ENCODE measurements at places on chromosomes 4 and X.
A peak's percentile ranks its signal among the peaks of the same experiment; 100 is the strongest.

DNA sequence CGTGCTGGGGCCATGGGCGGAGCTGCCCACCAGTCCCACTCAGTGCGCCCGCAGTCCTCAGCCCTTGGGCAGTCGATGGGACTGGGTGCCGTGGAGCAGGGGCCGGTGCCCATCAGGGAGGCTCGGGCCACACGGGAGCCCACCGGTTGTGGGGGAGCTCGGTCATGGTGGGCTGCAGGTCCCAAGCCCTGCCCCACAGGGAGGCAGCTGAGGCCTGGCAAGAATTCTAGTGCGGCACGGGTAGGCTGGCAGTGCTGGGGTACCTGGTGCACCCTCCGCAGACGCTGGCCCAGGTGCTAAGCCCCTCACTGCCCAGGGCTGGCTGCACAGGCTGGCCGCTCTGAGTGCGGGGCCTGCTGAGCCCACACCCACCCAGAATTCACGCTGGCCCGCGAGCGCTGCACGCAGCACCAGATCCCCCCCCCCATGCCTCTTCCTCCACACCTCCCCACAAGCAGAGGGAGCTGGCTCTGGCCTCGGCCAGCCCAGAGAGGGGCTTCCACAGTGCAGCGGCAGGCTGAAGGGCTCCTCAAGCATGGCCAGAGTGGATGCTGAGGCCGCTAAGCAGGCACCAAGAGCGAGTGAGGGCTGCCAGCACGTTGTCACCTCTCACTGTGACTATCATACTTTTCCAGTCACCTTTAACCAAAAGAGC, 564.4 kb downstream of the GALNTL6 start:
- no peak for DNase-seq

- DNase-seq, result no peak
These were observed 38.1 kb upstream of the CXorf38 start for GRCh38 chrX:40685362-40685918.

- DNase-seq, result no peak
These were observed 704 bp downstream of the FAM114A1 start for GRCh38 chr4:38868059-38868960.

DNA sequence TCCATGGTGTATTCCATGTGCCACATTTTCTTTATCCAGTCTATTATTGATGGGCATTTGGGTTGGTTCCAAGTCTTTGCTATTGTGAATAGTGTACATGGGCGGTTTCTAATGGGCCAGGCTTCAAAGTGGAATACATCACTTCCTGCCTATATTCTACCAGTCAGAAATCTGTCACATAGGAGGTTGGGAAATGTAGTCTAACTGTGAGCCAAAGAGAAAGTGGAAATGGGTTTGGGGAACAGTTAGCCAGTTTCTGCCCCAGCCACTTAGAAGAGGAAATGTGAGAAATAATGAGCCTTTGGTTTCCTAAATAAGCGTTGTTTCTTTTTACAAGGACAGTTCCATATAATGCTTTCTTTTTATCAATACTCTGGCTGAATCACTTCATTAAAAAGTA, 85.1 kb upstream of the AP1S2 start:
- DNase-seq, result no peak

GRCh38 chr4:155578219-155578618, 88.4 kb upstream of the GUCY1A1 start:
- no peak for DNase-seq

GRCh38 chrX:123873956-123874355, 14.1 kb downstream of the XIAP start:
- no peak for DNase-seq

DNA sequence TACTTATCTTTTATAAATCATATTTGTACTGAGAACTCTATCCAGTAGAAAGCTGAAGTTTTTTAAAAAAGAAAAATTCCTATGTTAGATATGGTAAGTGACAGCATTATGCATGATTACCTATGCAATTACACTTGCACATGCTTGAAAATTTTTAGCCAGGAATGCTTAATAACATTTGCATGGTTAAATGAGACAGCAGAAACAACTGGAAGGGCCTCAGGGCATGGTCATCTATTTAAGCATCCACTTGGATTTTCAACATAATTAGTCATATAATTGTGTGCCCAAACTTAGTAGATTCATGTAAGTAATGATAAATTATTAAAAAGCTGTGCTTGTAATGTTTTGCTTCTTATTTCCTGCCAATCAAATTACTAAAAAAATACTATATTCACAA, 151.9 kb downstream of the TTC29 start:
- no peak for DNase-seq

DNA sequence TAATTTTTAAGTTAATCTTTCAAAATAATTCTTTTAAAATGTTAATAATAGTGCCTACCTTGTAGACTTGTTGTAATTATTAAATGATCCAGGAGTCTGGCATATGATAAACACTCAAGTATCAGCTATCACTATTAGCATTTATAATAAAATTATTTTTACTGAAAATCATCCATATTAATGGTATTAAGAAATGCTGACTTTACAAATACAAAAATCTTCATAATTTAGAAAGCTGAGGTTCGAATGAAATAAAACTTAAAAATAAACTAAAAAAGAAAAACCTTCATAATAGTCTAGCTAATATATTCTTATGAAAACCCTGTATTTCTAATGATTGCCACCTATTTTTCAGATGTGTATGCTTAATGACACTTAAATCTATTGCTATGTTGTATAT, 5.2 kb downstream of the MGARP start:
- DNase-seq, result no peak

GRCh38 chrX:19107035-19107434, 15.2 kb downstream of the ADGRG2 start:
- no peak for DNase-seq

GRCh38 chr4:113394730-113395530, 345.5 kb downstream of the ANK2 start:
- peak; percentile 49 for DNase-seq

GRCh38 chrX:123271902-123272301, 87.8 kb downstream of the GRIA3 start:
- no peak for DNase-seq

GRCh38 chrX:66200855-66201795, 37.1 kb downstream of the HEPH start:
- DNase-seq, result no peak

GRCh38 chrX:112896051-112896450, 55.4 kb upstream of the AMOT start:
- no peak for DNase-seq

- no peak for DNase-seq
These were observed 23.4 kb downstream of the CPEB2 start for GRCh38 chr4:15025693-15026092.

- DNase-seq, result no peak
These were observed 394.6 kb downstream of the SPOCK3 start for GRCh38 chr4:166839615-166840251.

DNA sequence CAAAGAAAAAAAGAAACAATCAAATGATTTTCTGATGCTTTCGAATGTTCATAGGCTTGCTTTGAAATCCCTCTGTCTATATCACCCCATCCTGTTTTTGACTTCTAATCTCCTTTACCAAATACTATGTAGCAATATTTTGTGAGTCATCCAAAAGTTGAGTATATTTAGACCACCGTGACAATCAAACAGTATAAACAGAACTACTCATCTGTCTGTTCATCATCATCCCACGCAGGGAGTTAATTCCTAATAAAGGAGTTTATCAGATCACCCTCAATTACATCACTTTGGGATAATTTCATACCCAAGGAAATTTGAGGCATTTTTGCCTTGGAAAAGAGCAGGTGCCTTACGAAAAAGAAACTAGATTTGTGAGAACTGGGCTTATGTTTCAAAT, 212.9 kb downstream of the CBR4 start:
- DNase-seq, result no peak

DNA sequence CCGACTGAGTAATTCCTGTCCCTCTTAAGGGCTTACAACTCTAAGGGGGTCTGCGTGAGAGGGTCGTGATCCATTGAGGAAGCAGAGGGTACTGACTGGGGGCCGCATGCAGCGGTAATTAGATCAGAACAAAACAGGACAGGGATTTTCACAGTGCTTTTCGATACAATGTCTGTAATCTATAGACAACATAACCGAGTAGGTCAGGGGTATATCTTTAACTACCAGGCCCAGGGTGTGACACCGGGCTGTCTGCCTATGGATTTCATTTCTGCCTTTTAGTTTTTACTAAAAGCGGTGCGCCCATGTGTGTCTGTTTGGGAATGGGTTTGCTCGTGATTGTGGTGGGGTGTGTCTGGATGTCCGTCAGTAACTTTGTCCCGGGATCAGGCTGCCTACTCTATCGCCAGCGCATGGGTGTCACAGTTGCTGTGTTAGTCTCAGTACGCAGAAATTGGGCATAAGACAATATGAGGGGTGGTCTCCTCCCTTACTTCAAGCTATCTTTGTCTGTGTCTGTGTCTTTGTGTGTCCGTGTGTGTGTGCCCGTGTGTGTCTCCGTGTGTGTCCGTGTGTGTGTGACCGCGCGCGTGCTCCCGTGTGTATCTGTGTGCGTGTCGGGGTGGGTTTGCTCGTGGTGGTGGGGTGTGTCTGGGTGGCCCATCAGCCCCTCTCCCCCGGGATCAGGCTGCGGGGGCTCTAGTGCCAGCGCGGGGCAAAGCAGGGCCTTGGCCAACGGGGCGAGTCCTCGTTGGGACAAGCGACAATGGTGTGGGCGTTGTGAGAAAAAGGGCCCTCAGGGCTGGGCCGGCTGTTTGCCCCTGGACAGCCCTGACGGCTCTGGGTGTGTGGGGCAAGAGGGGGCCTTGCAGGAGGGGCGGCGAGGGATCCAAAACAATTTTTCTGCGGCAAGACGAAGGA, 10.4 kb downstream of the FRG2 start:
- no peak for DNase-seq

DNA sequence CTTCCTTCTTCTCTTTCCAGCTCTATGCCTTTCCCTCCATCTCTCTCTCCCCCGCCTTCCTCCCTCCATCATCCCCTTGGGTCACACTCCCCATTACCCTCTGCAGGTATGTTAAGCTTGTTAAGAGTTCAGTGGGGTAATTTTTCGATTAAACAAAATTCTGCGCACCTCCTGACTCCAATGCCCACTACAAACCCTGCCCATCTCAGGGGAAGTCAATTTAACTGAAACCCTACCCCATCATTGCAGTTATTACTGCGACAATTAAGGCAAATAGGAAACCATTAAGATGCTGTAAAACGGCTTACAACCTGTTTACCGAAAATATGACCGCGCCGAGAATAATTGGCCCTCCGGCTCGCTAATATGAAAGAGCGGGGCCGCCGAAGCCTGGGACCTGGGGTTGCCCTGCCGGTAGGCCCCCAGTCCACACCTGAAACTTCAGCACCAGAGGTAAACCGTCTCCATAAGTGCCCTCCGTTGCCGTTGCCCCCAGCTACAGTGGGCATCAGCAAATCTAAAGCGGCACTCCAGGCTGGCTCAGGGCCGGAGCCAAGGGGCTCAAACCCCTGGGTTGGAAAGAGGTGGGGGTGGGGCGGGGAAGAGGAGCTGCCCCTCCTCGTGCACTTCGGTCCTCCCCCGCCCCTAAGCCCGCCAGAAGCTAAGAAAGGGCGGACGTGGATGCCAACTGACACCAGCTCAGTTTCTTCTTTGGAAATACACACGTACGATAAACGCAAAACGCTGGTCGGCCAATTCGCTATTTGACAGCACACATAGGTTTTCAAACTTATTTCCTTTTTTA, 4.8 kb downstream of the ARX start:
- DNase-seq, result no peak

DNA sequence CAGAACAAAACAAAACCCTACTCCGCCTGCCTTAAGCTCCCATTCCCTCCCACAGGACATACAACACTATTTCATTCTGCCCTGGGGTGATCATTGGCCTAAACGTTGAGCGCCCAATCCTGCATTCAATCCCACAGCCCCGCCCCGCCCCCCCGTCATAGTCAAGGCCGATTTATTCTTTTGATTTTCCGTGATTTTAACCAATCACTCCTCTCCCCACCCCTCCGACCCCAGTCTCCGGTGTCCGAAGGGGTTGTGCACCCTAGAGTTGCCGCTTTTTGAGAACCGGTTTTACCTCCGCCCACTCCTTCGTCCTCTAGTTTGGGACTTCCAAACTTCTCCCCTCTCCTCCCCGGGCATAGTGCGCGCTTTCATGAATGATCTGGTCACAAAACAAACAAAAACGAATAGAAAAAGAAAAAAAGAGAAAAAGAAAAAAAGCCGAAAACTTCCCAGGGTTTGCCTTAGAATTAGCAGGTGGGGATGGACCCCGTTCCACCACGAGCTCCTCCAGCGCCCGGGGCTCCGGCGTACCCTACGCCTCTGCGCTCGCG, 446 bp upstream of the UBE2A start:
- DNase-seq, result no peak

- no peak for DNase-seq
These were observed 1317.4 kb upstream of the DIAPH2 start for GRCh38 chrX:95367286-95367685.

DNA sequence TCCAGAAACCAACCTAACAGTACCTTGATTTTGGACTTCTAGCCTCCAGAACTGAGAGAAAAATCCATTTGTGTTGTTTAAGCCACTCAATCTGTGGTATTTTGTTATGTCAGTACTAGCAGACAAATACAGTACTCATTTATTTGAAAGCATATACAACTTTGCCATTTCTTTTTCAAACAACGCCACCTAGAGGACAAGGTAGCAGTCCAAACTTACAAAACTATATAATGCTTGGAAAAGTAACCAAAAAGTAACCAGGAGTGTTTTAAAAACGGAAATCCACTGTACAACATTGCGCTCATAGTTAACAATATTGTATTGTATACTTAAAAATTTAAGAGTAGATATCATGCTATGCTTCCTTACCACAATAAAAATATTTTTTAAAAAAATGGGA, 37.0 kb upstream of the FGF13 start:
- no peak for DNase-seq

DNA sequence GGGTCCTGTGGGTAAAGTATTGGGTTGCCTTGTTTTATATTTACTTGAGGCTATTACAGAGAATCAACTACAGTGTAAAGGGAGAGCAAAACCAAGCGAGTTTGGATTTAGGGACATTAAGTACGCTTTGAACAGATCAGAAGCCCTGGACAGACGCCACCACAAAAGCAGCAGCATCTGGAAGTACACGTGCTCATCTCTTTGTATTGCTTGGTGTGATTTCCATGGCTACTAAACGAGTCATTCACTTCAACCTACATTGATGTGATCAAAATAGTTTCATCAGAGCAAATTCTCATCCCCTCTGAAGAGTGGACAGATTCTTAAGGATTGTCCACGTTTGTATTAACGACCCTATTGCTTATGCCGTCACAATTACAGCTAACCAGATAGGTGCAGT, 85.1 kb downstream of the SORBS2 start:
- peak; percentile 3 for DNase-seq

GRCh38 chr4:8852118-8852704, 19.4 kb downstream of the HMX1 start:
- DNase-seq, result no peak

DNA sequence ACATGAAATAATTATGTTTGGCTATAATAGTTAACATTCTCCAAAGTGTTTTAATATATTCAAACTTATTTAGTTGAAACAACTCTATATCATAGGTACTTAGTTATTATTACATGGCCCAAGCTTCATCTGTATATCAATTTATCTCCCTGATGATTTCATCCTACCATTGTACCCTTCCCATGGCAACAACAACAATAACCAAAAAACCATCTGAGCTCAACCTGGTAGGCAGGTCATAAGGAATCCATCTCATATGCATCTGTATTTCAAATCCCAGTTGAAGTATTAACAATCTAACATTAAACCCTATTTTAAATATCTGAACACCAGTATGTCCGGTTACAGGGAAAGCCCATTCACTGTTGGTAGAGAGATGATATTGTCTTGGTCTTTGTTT, 33.1 kb upstream of the SLC7A11 start:
- DNase-seq, result no peak

- DNase-seq, result peak; percentile 12
These were observed 650.8 kb downstream of the PCDH7 start for GRCh38 chr4:31370866-31371465.

Measured in NCI-H1930 (cell line).